ENCODE measurements at places on chromosomes 2 and 18.

- DNase-seq, result no peak
Observed at GRCh38 chr18:80194874-80195570, 52.3 kb downstream of the PARD6G start.

DNA sequence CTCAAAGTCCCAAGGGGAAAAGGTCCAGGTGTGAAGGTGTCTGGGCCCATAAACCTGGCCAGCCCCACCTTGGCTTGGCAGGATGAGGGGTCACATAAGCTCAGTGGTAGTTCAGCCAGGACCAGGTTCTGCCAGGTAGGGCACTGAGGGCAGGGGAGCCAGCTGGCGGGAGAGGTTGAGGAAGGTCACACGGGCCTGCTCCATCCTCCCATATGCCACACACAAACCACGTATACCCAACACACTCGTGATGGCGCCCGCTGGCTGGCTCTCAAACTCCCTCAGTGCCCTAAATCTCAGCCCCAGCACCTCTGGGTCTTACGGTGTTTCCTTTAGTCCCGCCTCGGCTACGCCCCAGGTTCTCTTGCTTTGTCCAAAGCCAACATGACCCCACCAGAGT lies 160.5 kb downstream of the ZFP36L2 start:
- DNase-seq, result no peak

- DNase-seq, result no peak
Observed at GRCh38 chr2:69618362-69618761, 25.2 kb downstream of the AAK1 start.

DNA sequence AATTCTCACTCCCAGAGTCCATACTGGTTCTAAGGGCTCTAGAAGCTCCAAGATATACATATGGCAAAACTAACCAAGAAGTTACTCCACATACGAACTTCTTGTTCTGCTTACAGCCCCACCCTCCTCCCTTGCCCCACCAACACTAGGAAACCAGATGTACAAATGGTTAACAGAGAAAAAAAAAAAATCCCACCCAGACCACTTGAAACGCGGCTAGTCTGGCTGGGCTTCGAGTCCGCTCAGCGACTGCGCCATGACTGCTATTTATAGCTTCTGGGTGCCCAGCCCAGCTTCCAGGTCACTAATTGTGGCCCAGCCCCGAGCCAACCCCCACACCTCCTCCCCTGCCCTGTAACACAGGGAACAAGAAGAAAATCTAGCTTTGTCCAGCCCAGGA lies 47.0 kb upstream of the IHH start:
- DNase-seq, result no peak

DNA sequence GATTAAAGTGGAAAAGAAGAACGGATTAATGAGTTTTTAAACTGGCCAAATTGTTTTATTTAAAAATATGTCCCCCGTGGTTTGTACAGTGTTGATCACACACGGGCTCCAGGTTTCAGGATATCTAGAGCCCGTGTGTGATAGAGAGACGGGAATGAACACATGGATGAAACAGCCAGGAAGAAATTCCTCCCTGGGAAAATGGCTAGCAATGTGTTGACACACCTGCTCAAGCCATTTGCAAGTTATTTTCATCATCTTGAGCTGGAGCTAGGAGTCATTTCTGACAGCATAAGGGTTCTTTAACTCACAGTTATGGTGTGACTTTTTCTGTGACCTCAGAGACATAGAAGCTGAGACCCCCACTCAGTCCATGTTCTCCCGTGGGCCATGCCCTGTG lies 81.6 kb downstream of the LRRFIP1 start:
- no peak for DNase-seq

DNA sequence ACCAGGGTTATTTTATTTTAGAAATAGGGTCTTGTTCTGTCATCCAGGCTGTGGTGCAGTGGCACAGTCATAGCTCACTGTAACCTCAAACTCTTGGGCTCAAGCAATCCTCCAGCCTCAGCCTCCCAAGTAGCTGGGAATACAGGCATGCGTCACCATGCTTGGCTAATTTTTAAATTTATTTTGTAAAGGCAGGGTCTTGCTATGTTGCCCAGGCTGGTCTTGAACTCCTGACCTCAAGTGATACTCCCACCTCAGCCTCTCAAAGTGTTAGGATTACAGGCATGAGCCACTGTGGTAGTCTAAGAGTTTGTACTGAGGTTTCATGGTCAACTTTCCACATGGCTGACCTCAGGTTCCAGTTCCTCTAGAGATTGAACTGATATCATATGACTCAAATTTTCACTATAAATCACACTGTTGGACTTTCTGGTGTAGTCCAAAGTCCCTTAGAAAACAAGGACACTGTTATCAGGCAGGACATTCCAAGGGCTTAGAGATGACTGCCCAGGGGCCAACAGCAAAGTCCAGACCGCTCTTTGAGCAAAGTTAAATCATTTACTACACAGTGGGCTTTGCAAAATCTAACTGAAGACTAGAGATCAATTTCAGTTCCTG lies 82.0 kb upstream of the MEX3C start:
- DNase-seq, result no peak

DNA sequence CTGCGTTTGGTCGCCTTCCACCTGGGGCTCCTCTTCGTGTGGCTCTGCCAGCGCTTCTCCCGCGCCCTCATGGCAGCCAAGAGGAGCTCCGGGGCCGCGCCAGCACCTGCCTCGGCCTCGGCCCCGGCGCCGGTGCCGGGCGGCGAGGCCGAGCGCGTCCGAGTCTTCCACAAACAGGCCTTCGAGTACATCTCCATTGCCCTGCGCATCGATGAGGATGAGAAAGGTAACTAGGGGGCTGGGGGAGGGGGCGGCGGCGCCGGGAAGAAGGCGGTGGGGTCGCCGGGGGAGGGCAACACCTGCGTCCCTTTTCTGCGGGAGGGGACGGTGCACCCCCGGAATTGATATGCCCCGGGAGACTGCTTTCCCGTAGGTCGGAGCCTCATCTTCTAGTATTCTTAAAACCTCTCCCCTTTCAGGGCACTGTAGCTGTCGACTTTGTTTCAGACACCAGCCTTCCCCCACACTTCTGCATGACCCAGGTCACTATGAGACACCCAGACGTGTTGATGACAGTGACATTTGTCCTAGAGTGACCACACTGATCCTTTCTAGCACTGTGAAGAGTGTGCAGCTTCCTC lies 755 bp downstream of the SPAST start:
- no peak for DNase-seq

DNA sequence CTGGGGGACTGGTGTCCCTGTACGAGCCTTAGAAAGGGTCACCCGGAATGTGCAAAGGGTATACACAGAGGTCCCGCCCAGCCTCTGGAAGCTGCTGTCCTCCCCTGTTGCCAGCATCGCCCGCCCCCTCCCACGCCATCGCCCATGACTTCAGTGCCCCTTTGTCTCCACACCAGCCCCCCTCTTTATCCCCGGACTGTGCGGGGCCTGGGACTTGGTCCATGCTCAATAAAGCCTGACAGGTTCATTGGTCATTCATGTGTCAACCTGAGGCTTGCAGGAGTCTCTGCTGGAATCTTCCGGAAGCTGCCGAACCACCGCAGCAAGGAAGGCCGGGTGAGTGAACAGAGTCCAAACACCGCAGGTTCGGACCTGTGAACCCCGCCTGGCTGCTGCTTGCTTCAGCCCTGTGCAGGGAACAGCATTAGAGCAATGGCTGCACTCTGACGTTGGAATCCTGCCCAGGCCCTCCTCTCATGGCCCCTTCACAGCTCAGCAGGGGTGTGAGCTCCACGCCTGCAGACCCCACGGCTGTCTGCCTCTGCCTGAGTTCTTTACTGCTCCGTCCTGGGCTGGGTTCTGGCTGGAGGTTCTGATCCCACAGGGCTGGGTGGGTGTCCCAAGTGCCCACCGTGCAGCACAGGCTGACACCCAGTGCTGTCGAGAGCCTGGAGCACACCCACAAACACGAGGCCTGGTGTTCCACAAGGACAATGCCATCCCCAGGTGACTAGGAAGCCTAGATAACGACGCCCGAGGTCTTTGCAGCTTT lies 96.5 kb downstream of the SEPTIN10 start:
- no peak for DNase-seq

DNA sequence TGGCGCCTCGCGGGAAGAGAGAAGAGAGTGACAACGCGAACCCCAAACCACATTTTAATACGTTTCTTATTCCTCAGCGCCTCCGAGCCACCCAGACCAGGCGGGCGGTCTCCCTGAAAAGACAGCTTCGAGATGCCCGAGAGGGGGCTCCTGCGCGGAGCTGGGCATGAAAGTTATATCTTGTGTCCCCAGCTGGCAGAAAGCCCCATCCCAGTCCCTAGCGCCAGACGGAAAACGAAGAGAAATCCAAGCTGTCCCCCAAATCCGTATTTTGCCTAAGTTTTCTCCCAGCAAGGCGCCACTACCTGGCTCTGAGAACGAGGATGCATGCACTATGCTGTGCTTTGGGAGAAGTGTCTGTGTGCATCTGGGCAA lies 797 bp downstream of the NXPH2 start:
- DNase-seq, result no peak

GRCh38 chr2:6683516-6683915 lies 182.2 kb downstream of the CMPK2 start:
- no peak for DNase-seq

DNA sequence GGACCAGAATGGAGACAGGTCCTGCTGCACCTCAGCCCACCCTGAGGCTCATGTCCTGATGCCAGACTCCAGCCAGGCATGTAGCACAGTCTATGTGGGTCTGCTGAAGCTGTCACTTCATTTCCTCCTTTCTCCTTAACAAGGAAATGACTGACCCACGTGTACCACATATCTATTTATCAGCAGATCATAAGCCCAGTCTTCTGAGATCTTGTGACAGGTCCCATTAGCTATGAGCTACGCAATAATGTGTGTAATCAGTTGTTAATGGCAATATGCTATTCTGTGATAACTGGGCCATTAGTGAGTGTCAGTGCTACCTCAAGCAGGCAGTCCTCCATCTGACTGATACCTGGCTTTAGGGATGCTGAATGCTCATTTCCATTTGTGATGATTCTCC lies 615.3 kb downstream of the BCL11A start:
- DNase-seq, result no peak

DNA sequence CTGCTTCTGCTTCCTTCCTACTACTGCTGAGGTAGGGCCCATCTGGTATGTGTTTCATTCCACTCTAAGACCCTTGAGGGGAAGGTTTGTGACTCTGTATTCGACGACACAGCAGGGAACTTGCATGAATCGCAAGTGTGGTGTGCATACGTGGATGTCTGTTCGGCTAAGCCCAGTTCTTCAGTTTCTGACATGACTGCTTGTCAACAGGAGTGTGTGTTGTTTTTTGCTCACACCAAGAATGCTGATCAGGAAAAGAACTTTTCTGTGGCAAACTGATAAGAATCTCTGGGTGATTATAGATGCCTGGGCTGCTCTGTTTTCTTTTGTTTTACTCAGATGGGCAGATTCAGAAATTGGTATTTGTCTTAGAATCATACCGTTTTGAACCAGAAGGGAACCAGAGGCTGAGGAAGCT lies 22.0 kb downstream of the TNFRSF11A start:
- no peak for DNase-seq

DNA sequence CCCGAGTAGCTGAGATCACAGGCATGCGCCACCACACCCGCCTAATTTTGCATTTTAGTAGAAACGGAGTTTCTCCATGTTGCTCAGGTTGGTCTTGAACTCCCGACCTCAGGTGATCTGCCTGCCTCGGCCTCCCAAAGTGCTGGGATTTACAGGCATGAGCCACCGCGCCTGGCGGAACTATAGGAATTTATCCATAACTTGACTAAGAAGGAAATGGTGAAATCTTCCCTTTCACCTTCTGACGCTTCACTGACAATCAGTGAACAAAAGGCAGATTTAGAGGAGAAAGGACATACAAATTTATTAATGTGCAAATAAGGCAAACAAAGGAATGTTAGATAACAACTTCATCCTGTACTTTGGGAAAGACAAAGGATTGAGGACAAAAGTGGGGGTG lies 15.4 kb upstream of the GULP1 start:
- DNase-seq, result no peak

DNA sequence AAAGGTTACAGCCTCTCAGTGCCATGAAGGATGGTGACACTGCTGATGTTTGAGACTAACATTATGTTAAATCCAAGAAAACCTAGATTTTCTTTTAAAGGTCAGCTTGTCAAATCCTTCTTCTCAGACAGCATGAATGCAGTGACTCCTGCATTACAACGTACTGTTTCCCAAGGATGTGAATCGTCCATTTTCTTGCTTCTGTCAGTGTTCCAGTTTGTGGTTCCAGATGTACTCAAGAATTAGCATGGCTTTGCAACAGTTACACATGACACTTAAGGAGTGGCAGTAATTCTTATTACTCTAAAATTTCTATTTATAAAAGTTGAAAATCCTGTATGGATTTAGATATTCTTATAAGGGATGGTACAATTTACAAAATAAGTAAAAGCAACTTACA lies 1.5 kb upstream of the TTC39C start:
- DNase-seq, result no peak

DNA sequence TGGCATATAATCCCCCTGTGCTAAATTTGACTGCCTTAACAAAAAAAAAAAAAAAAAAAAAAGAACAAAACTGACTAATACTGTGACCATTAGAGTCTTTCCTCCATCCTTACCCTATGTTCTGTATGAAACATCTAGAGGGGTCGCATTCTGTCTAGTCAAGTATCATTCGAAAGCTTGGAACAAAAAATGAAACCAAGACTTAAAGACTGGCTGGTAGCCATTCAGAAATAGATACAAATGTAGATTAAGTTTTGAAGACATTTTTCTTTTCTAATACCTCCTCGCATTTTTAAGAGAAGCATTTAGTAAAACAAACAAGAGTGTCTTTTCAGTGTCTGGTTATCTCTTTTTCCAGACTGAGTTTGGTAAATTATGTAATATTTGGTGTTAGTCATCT lies 66.7 kb downstream of the SPATS2L start:
- DNase-seq, result no peak

- DNase-seq, result no peak
Observed at GRCh38 chr2:188176620-188177019, 115.1 kb upstream of the GULP1 start.

DNA sequence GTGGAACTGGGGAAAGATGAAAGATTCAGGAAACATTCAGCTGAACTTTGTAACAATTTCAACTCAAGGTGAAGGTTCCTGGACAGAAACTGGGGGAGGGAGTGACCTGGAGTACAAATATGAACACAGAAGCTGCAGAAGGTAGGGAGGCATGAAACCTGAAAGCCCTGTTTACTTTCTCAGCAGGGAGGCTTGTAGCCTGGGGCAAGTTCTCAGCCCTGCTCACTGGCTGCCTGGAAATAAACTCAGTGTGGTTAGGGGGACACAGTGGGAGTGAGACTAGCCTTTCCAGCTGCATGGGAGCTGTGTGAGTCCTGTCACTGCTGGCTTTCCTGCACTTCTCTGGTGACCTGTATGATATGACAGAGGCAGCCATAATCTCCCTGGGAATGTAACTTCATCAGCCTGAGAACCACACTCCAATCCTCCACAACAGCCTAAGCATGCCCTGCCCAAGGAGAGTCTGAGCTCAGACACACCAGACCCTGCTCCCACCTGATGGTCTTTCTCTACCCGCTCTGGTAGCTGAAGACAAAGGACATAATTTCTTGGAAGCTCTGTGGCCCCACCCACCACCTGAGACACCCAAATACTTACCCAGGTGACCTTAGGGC lies 77.0 kb downstream of the ZSWIM2 start:
- DNase-seq, result no peak

DNA sequence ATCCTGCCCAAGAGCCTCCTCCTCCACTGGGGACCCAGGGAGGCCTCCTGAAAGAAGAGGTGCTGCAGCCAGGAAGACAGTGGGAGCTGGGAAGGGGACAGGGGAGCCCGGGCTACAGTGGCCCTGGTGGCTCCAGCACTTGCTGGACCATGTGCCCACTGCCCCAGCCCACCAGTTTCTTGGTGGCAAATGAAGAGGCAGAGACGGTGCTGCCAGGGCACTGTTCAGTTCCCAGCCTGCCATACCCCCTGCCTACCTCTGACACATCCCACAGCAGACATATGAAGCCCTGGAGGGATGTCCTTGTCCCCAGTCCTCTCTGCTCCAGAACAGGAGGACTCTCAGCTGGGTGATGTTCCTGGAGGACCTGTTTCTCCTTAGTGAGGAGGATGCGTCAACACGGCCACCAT lies 3.7 kb downstream of the RAMP1 start:
- no peak for DNase-seq

All from stimulated activated CD4-positive, alpha-beta T cell treated with anti-CD3 and anti-CD28 coated beads, Interleukin-2, amount 100 ng/mL, for 24 hours (primary cell).